ENCODE measurements at places on chromosomes 11 and 22.

DNA sequence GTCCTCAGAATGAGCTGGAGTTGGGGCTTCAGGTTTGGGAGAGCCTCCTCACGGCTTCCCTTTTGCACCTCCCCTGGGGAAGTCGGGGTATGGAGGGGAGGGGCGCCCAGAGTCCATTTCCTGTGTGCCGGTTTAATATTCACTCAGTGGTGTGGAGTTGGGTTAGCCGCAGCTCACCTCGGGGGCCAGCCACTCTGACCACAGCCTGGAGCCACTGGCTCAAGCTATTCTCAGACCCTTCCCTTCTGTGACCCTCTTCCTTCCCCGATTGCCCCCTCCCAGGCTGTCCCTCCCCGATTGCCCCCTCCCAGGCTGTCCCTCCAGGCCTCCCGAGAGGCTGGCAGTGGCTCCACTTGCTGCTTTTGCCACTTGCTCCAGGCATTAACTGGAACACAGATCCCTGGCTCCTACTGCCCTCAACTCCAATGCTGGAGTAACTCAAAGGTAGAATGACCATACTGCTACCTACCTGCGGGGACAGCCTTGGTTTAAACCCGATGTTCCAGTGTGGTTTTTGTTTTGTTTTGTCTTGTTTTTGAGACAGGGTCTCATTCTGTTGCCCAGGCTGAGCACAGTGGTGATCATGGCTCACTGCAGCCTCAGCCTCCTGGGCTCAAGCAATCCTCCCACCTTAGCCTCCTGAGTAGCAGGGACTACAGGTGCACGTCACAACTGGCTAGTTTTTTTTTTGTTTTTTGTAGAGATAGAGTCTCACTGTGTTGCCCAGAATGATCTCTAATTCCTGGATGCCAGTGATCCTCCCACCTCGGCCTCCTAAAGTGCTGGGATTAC is 29.3 kb downstream of the RPUSD4 start:
- no peak for DNase-seq

- DNase-seq = no peak
Measured at GRCh38 chr22:28792491-28793383, 7.6 kb downstream of the XBP1 start.

GRCh38 chr22:49294656-49295464 is 532.8 kb downstream of the BRD1 start:
- DNase-seq = no peak

DNA sequence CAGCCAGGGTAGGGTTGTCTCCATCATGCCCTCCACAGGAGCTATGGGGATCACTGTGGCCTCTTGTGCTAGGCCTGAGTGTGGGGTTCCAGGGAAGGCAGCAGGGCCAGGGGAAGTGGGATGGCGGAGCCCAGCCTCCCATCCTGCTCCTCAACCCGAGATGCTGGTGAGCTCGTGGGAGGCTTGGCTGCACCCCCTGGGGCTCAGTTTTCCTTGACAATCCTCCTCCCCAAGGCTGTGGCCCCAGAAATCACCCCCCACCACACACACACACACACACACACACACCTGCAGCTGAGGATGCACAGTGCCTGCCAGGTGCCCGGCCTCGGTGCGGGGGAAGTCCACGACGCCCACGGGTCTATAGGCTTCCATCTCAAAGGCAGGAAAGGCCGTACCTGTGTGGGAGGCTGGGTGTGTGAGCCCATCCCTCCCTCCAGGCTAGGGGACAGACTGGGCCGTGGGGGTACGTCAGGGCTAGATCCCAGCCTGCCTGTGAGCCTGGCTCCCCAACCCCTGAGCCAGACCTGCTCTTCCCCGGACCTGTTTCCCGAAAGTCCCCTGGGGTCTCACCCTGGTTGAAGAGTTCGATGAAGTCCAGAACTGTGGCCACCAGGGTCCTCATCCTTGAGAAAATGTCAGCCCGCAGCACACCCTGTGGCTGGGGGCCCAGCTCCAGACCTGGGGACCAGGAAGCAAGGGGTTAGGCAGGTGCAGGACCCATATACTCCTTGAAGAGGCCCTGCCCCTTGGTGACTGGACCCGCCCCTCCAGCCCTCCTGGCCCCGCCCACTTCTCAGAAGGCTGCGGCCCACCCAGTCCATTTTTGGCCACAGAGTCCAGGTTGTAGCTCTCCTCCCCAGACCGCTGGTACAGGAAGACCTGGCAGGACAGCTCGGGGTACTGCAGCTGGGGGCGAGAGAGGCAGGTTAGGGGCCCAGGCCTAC is 5.2 kb upstream of the TBX10 start:
- DNase-seq = no peak

GRCh38 chr11:133530501-133530835 is 1.8 kb downstream of the OPCML start:
- no peak for DNase-seq

- no peak for DNase-seq
Measured at GRCh38 chr11:121367001-121367843, 74.7 kb downstream of the SC5D start.

DNA sequence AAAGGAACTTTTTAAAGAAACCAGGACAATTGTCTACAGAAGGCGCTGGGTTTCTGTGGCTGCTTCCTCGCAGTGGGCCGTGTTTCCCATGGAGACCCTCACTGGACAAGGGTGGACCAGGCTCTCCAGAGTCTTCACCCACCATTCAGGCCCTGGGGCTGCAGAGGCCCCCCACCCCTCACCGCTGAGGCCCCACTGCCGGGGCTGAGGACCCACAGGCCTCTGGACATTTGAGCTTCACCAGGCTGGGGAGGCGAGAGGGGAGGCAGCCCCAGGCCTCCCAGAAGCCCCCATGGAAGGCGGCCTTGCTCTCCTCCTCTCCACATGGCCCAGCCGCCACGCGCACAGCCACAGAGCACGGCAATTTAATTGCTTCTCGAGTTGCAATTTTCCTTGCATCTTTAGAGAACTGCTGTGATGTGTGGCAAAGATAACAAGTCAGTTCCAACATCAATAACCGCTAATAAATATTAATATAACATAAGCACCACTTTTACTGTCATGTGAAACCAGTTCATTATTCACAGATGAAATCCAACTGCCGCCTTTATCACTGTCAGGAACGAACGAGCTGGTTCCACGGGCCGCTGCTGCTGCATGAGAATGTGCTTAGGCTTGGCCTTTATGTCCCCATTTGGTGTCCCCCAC is 81.0 kb downstream of the PHF21B start:
- DNase-seq = no peak

DNA sequence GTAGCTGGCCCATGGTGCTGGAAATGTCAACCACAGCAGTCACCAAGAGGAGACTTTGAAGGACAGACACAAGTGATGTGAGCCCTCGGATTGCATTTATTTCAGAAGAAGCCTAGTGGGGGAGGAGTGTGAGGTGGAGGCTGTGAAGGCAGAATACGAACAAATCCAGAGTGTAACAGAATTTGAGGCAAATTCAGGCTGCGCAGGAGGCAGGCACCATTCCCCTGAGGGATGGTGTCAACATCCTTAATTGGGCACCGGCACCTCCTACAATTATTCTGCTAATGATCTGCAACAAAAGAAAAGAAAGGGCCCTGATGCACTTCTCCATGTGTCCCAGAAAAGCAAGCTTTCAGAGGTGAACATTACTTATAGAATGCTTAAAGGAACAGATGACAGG is 32.2 kb downstream of the CWC15 start:
- no peak for DNase-seq

DNA sequence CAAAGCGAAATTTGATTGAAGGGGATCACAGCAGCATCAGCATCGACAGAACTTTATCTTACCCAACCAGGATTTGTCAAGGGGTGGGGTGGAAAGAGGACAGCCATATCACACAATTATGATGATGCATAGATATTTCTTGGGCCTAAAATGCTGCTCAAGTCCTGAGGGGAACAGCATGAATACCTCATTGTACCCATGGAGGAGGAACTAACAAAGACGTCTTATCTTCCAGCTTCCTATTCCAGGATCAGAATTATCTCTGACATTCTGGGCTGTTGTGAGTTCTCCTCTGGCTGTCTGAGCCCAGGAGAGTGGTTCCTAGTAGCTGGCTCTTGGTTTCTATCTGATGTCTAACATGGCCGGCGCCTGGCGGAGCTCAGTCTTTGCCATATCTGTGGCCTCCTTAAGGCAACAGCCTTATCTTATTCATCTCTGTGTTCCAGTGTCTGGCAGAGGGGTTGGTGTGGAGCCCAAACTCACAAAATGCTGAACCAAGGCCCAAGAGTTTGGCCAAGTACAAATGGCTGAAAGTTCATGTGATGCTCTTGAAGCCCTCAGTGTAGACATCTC is 68.2 kb upstream of the TIMP3 start:
- DNase-seq = no peak

DNA sequence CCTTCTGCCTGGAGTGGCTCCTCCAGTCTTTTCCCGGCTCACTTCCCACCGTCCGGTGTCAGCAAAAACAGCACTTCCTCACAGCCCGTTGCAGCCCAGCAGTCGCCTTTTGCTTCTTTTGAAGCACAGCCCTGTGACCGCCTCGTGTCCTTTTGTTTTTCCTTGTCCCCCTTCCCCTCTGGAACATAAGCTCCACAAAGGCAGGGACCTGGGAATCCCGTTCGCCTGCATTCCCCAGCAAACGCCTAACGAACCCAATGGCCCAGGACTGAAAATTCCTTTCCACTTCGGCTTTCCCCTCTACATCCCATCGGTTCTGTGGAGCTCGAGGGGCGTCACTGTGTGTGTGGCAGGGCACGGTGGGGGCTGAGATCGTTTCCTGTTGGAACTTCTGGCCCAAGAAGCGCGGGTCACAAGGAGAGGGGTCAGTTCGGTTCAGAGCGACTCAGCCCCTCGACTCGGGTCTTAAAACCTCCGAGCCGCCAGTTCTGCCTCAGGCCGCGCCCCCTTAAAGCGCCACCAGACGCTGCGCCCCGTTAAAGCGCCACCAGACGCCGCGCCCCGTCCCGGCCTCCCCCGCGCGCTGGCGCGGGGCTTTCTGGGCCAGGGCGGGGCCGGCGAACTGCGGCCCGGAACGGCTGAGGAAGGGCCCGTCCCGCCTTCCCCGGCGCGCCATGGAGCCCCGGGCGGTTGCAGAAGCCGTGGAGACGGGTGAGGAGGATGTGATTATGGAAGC is 841 bp downstream of the RIC8A start:
- peak; percentile 72 for DNase-seq

GRCh38 chr22:29385748-29386147 is 2.6 kb downstream of the AP1B1 start:
- no peak for DNase-seq

DNA sequence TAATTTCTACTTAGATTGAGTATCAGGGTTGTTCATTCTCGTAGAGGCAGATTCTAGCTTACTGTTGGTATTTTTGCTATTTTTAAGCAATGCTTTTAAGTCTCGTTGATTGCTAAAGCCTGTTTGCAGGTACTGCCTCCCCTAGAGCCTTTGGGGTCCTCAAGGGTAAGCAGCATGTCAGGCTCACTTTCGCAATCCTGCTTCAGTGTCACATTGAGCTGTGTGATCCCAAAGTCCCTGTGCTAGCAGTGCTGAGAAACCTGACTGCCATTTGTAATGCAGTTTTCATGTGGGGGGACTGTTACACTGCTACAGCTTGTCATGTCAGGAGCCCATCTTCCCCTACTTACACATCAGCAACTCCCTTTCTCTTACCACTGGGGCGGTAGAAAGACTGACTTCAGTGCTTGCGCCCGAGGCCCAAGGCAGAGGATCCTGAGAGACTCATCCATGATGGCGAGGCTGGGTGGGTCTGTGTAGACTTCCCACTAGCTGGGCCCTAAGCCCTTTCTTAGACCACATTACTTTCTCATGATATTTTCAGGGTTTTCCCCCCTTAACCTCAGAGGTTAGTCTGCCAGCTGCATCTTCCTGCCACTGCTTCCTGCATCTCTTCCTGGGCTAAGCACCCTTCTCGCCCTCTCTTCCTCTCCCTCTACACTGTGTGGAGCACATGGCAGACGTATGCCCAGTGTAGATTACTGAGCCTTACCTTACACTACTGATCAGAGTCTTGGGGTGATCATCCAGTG is 40.8 kb upstream of the ST14 start:
- no peak for DNase-seq

GRCh38 chr22:42830161-42830560 is 26.9 kb downstream of the ARFGAP3 start:
- DNase-seq = no peak

GRCh38 chr11:65219930-65220213 is 38.1 kb downstream of the CAPN1 start:
- DNase-seq = no peak

- DNase-seq = no peak
Measured at GRCh38 chr11:103086461-103086860, 5.5 kb downstream of the DCUN1D5 start.

GRCh38 chr11:68328374-68329091 is 16.1 kb downstream of the LRP5 start:
- DNase-seq = no peak

GRCh38 chr11:60825790-60826189 is 16.1 kb upstream of the CCDC86 start:
- no peak for DNase-seq

DNA sequence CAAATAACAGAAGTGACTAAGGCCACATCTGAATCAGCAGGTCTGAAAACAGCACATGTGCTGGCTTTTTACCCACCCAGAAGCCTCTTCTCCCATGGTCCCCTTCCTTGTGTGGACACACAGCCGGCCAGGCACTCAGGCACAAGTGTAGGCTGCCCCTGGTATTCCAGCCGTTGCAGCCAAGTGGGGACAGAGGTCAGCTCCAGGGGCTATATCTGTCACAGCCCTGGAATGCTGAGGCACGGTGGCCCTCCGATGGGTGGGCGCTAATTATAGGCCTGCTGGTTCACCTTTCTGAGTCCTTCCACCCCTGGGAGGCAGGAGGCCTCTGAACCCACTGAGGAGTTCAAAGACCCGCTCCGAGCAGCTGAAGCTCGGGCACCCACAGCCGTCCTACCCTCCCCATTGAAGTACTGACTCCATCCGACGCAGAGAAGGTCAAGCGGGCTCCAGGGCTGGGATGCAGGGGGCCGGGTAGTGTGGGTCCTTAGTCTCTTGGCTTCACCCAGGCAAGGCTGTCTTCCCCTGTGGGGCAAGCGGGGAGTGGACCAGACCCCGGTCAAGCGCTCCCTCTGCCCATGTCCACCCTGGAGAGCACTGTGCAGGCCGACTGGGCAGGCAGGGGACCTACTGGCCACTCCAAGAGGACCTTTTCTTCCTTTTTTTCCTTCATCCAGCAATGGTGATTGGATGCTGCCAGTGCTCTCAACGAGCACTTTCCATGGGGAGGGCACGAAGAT is 14.3 kb downstream of the FGF3 start:
- no peak for DNase-seq

- no peak for DNase-seq
Measured at GRCh38 chr22:41507330-41508063, 36.8 kb downstream of the POLR3H start.

DNA sequence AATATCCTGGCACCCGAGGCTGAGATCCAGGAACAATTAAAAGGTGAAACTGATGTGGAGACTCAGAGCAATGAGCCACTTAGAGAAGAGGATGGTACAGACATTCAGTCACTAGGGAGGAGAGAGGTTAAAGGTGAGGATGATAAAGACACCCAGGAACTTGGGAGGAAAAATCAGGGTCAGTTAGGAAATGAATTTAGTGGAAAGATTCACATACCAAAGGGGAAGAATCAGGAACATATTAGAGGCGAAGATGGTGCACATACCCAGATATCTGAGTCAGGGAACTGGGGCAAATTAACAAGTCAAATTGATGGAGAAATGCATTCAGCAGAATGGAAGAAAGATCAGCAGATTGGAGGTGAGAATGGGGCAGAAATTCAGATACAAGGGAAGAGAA is 4.1 kb upstream of the MEI1 start:
- DNase-seq = no peak

- no peak for DNase-seq
Measured at GRCh38 chr11:89583580-89583979, 92.4 kb upstream of the NOX4 start.

GRCh38 chr22:46796566-46797195 is 34.2 kb downstream of the TBC1D22A start:
- DNase-seq = no peak

- DNase-seq = no peak
Measured at GRCh38 chr22:30335236-30335635, 8.5 kb upstream of the TBC1D10A start.
